Activated CD8-positive, alpha-beta T cell treated with anti-CD3 and anti-CD28 coated beads for 36 hours (primary cell): ENCODE measurements at places on chromosomes 7 and 10.

GRCh38 chr7:155694851-155695250, 50.4 kb downstream of the RBM33 start:
- no peak for DNase-seq

DNA sequence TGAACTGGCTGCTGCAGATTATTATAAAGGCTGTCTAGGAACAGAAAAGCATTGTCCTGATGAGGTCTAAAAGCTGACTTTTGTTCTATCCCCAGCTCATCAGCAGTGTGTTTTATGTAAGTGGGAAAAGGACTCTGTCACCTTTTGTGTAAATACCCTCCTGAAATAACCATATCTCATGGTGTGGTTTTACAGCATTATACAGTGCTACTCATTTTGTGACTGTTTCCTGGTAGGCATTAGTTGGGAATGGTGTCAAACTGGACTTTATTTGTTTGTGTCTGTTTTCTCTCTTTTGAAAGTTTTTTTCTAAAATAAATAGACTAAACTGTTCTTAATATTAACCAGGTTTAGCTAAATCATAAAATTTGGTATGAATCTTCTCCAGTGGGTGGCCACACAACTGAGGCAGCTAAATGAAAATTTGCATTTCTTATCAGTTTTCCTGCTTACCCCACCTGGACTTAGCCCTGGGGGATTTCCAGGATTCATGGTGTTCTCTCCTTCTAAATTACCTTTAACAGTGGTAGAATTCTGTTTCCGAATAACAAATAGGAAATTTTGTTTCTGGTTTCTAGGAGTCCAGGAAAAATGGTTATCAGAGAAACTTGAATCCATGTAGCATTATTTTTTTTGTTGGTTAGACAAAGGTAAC, 140.9 kb downstream of the LHFPL3 start:
- no peak for DNase-seq

DNA sequence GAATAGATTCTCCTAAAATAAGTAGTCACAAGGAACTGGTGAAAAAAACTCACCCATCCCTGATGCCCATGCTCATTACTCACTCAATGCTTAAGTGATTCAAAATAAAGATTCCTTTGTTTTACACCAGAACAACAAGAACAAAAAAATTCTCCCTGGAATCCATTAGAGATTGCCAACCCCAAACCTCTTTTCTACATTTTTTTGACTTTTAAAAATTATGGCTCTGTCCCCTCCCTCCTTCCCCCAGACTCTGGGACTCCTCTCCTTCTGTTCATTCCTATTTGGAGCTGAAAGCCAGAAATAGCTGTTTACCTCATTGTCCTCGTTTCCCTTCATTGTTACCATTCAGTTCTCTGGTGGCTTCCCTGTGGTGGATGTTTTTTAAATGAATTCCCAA, 63.2 kb upstream of the FHIP2A start:
- no peak for DNase-seq

GRCh38 chr10:4294996-4295792, 510.2 kb upstream of the KLF6 start:
- no peak for DNase-seq

DNA sequence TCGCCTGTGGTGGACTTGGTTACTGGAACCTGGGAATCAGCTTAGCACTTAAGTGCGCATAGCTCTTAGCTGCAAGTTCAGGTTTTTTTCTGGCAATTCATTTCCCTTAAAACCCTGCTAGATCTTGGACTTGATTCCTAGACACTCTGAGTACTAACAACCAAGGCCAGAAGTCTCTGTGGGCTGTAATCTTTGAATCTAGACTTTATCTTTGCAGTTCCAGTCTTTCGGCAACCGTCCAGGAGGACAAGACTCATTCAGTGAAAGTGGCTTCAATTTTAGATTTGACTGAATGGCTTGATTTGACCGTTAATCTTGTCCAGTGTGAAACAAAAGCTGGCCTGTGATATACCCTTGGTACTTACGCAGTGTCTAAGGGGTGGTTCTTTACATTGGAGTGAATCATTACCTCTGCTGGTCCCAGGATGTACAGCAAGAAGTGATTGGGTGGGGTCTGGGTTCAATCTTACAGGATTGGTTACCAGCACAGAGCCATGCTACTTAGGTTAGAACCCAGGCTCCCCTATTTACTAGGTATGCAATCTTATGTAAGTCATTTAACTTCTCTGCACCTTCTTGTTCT, 16.4 kb downstream of the PTTG1IP2 start:
- DNase-seq: no peak

GRCh38 chr7:39588416-39588815, 22.2 kb downstream of the YAE1 start:
- DNase-seq: no peak

DNA sequence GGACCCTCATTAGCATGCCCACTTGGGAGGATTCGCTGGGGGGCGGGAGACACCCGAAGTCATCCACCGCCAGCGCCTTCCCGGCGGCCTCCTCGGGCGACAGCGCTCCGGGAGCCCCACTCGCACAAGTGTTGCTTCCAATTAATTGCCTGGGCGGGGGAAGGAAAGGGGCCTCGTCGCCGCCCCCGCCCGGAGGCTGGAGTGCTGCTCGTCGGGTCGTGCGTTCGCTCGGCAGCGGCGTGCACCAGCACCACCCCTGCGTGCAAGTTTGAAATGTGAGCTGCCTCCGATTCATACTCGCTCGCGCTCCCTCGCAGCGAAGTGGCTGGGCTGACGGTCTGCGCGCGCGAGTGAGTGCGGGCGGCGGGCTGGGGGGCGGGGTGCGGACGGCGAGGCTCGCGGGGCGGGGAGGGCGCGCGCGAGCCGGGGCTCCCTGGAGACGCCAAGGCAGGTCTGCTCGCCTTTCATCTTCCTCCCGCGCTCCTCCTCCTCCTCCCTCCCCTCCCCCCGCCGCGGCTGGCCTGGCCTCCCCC, 104.6 kb upstream of the PPIF start:
- peak; percentile 82 for DNase-seq

- DNase-seq: no peak
Observed at GRCh38 chr7:70091362-70091761, 493.1 kb downstream of the AUTS2 start.
